ENCODE measurements at places on chromosomes 4 and X. TPM values are rescaled to one million over a fixed set of nuclear protein-coding genes. Genes with fewer than 3 reads are reported as not detected.

The TDO2 gene
- not detected for total RNA-seq

The ZNF718 gene
- 2.2 TPM for total RNA-seq

The COL25A1 gene
- under 0.01 TPM for total RNA-seq

The KLKB1 gene
- 0.22 TPM for total RNA-seq

The GAGE13 gene
- not detected for total RNA-seq

The CWH43 gene
- total RNA-seq = not detected

The PNMA6A gene
- total RNA-seq = 1.1 TPM

The TMPRSS11B gene
- total RNA-seq = not detected
